ENCODE measurements at places on chromosomes 11 and 22.

- no peak for DNase-seq
Measured at GRCh38 chr11:44627911-44628729, 62.7 kb downstream of the CD82 start.

DNA sequence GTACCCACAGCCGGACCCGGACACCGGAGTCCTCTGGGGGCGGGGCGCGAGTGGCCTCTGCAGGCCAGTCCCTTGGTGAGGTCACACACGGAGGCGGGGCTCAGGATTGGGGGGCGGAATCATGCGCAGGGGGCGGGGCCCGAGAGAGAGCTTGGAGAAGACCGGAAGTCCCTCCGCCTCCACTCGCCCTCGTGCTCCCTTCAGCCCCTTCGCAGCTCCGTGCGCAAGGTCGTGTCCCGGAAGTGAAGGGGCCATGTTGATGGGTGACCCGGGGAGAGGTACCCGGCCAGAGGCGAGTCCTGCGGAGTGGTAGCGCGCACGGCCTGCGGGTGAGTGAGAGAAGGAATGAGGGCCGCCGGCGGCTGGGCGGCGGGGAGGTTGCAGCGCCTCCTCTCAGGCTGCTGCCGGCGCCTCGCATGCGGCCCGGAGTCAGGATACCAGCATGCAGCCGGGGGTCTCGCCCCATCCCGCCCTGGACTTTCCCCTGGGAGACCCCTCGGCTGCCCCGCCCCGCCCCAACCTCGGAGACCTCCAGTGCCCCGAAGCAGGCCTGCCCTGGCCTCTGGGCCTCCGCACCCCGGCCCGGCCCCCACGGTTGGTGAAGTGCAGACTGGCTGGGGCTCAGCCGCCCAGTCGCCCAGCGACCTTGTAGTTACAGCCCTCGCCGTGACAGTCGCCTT, at the start of gene MIEF1:
TSS of gene MIEF1 (plus strand) at position 182 of the 680 bp plus-strand sequence. CDS start 9,005 bp downstream, outside the sequence.
- DNase-seq, result peak; percentile 84

- DNase-seq, result no peak
Measured at GRCh38 chr11:128501632-128502549, 85.5 kb downstream of the ETS1 start.

DNA sequence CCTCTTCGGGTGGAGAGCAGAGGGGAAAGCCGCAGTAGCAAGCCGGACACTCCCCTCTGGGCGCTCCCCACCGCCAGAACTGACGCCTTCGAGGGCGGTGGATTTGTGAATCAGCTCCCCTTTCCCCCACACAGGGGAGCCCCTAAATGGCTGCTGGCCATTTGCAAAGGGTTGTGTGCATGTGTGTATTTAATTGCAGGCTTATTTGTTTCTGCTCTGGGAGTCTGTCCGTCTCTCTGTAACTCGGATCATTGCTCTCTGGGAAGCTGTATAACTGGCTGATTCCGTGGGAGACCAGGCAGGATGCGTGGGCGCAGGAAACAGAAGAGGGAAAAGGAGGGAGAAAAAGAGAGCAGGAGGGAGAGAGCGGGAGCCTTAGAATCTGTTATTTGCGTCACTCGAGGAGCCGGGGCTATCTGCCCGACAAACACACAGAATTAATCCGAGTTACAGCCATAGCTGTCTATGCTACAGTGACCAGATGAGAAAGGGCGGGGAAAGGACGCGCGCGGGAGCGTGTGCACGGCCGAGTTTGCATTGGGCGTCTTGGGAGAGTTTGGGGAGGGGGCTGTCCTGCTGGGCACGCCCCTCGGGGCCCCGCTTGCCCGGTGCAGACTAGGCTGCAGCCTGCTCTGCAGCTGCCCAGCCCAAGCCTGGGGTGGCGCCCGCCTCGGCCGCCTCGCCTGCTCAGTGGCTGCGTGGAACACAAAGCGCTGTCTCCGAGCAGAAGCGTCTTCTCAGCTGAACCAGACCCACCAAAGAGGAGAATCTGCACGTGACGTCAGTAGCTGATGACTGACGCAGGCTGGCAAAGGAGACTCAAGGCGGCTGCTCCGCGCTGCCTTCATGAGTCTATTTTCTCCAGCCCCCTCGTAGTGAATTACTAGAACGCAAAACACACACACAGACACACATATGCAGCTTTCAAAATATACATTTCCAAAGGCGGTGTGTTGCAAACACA, 105.3 kb upstream of the HSD17B12 start:
- DNase-seq, result no peak

DNA sequence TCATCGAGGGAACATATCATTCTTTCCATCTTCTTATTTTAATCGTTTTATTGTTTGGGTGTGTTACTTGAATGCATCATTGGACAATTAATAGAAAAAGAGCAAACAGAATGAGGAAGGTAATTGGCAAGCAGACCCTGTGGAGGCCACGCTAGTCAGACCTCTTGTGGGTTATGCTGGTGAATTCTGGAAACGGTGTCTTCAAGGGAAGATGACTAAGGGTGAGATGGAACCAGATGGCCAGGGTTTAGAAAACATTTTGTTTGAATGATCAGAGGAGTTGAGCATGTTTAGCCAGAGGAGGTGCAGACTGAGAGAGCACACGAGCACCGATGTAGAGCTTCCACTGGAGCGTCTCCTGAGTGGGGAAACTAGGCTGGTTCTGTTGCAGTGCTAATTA, 8.5 kb downstream of the ST14 start:
- DNase-seq, result no peak

DNA sequence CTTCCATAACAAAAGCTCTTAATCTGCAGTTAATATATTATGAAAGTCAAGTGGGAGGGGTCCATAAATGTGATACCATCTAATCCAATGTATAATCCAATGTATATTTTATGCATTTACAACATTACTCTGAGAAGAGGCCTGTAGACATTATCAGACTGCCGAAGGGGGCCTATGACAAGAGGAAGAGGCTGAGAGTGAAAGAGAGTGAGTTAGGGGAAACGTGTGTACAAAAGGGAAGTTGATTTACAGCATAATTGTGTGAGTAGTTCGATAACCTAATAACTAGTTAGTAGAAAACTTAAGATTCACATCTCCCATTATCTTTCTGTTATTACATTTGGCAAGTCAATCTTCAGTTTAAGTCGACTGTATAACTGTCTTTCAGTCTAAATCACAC, 86.6 kb downstream of the DDX10 start:
- DNase-seq, result no peak

GRCh38 chr11:102662607-102663006, 37.5 kb upstream of the MMP20 start:
- no peak for DNase-seq

DNA sequence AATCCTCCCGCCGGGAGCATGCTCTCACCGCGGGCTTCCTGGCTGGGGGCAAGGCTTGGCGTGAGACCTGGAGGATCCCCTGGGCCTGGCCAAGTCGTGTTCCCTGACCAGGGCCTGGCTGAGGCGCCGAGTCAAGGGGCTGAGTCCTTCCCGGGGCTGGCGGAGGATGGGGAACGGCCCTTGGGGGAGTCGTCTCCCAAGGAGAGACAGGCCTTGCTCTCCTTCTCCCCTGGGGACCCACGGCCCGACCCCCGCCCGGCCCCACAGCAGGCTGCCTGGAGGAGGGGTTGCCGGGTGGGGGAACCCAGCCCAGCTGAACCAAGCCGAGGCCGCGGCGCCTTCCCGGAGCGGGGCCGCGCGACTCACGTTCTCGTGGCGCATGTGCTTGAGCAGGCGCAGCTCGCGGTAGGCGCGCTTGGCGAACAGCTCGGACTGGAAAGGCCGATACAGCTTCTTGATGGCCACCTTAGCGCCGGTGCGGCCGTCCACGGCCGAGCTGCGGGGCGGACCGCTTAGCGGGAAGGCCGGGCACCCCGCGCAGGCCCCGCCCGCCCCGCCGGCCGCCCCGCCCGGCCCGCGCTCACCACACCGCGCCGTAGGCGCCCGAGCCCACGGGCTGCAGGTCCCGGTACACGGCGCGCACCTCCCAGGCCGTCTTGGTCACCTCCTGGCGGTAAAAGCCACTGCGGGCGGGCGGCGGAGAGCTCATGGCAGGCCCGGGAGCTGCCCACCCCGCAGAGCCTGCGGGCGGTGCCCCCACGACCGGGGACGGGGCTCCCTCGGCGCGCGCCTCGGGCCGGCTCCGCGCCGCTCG, 475 bp downstream of the MAPK12 start:
- no peak for DNase-seq
